ENCODE measurements at places on chromosomes 12 and 14.
A peak's percentile ranks its signal among the peaks of the same experiment; 100 is the strongest.

DNA sequence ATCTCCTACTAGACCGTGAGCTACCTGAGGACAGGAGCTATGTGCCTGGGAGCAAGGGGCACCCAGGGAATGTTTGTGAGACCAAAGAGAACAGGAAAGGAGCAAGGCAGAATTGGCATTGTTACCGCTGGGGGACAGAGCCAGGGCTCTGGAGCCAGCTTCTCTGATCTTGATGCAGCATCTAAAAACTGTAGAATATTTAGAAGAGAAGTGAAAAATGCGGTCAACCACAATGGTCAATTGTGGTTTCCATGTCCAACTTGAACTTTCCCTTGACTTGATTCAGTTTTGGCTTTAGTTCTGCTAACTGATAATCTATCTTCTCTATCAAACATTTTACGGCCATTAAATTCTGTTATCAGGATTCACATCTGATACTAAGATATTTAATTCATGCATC, 201.2 kb downstream of the ANO4 start:
- peak; percentile 49 for DNase-seq

DNA sequence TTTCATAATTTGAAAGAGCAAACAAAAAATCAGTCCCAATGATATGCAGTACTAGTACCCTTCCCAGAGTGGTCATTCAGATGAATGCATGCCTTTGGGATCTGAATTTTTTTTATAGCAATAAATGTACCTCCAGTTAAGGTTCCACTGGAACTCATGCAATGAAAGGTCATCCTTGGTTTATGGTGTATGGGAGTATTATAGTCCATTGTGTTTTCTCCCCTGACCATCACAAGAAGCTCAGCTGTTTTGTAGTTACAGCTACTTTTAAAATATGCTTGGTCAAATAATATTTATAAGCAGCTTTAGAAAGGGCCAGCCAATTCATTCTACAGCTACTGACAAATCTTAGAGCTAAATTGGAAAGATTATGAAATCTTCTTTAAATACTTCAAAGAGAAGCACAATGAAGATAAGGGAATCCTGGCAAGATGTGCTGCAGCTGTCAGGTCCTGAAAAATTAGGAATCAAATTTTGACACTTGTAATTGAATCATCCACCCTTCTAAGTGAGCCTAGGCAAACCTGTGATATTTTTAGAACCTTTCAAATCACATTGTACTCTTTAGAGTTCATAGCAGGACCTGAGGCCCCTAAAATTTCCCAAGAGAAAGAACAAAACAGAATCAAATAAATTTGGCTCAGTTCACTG, 46.5 kb downstream of the IFT81 start:
- DNase-seq: no peak

GRCh38 chr12:72872996-72873395, 600.8 kb downstream of the TRHDE start:
- DNase-seq: no peak

GRCh38 chr12:47556261-47557030, 149.4 kb downstream of the RPAP3 start:
- DNase-seq: no peak

DNA sequence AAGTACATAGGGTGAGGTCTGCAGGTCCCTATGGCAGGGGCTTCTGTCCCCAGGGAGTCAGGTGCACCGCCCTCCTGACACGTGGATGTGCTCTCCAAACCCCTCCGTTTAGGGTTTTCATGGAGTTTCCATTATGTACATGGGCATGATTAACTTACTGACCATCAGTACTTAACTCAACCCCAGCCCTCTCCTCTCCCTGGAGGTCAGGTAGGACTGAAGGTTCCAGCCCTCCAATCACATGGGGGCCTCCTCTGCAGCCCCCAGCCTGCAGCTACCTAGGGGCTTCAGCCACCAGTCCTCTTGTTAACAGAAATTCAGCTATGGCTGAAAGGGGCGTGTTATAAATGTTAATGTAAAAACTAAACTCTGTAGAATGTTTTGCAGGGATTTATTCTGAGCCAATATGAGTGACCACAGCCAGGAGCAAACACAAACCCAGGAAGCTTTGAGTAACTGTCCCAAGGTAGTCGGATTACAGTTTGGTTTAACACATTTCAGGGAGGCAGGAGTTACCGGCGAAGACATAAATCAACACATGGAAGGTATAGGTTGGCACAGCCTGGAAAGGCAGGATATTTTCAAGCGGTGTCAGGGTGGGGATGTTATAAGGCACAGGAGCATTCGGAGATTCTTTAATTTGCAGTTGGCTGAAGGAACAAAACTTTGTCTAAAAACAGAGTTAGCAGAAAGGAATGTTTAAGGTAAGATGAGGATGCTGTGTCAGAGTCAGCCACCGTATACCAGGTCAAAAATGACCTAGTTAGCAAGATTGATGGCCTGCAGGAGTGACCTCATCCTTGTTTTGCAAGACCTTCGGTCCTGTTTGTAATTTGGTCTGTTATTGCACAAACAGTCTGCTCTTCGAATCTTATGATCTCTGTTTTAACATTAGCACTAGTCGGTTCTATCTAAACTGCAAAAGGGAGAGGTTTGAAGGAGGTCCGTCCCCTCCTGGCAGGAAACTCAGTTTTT, 75.2 kb downstream of the TNFAIP2 start:
- DNase-seq: no peak

GRCh38 chr12:12398026-12398859, 41.4 kb downstream of the BORCS5 start:
- DNase-seq: no peak

GRCh38 chr12:3205742-3206519, 128.8 kb downstream of the TSPAN9 start:
- DNase-seq: no peak

GRCh38 chr14:30521899-30522736, 36.8 kb upstream of the G2E3 start:
- peak; percentile 26 for DNase-seq

DNA sequence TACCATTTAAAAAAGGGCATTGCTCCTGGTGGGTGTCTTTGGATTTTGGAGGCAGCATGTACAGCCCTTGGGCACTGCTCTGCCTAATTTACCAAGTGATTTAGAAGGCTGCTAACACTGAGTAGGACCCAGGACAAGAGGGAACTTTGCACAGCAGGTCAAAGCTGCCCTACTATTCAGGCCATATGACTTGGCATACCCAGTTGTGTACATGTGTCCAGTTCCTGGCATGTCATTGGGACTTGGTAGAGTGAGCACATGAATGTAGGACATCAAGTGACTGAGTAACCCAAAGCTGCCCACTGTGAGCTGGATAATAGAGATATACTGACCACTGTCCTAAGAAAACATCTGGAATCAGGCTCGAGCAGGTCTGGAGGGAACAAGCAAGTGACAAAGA, 15.7 kb downstream of the CDKL1 start:
- DNase-seq: no peak

DNA sequence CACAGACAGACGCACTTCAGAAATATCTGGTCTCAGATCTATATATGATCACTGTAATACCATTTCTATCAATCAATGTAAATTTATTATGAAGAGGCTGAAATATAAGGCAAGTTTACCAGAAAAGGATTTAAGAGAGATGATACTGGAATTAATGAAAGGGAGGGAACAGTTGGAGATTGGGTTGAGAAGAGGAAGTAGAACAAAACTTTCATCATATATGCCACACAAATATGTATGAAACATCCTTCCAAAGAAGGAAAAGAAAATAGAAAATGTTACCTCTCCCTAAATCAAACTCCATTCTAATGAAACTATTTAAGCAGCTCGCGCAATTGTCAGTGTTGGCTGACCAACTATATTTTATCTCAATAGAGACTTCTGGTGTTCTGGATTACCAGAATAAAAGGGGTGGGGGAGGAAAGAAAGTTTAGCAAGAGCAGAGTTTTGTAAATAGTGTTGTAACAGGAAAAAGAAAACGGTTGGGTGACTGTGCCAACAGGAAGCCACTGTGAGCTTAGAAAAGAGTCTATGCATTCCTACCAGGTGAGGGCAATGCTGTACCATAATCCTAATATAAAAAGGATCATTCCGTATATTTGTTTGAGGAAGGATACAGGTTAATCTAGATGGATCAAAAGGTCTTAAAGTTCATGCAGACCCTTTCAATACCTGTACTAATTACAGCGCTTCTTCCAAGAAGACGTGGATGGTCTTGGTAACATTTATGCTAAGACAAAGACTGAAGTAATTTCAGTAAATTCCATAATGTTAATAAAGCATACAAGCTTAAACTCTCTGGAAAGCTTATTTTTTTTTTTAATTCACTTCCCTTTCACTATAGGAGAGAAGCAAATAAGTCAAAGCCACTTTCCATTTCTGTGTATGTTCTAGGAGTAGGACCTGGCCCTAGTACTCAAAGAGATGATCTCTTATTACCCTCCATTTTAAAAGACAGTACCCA, 14.5 kb upstream of the LLPH start:
- DNase-seq: no peak

GRCh38 chr12:46814143-46814542, 11.7 kb downstream of the SLC38A4 start:
- no peak for DNase-seq

DNA sequence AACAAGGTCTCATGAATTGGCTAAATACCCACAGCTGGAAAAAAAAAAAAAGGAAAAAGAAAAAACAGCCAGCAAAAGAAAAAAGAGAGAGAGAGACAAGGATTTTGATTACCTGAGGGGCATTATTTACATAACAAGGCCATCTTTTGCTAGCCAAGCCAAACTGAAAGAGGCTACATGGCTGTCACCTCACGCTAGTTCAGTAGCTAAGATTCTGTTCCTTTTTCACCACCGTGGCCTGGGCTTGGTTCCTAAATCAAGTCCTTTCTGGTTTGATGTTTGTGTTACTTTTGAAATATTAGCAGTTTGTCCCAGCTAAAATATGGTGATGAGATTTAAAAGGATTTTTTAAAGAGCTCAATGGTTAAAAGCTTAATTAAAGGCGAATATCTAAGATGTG, 2.0 kb upstream of the SDS start:
- no peak for DNase-seq

- no peak for DNase-seq
These were observed 240.0 kb downstream of the BMP4 start for GRCh38 chr14:53716578-53716977.

DNA sequence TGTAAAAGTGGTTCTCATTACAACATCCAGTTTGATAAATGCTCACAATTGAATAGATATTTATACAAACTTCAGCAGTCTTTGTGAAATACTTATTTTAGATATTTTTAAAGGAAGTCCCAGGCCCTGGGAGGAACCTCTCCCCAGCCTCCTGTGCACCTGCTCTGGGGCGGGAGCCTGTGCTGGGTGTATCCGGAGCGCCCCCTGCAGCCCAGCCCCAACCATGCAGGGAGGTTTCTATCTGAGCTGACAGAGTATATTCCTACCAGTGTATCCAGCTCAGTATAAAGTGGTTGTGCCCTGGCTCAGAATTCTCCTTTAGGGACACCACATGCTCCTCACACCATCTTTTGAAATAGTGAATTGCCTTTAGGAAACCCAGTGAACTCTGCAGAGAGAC, 851.8 kb downstream of the TMEM121 start:
- no peak for DNase-seq

GRCh38 chr12:17016116-17016864, 410.3 kb upstream of the LMO3 start:
- no peak for DNase-seq

- DNase-seq: no peak
These were observed 109.3 kb upstream of the CPSF6 start for GRCh38 chr12:69130064-69130463.

- no peak for DNase-seq
These were observed 135.5 kb upstream of the FUT8 start for GRCh38 chr14:65277027-65277426.

DNA sequence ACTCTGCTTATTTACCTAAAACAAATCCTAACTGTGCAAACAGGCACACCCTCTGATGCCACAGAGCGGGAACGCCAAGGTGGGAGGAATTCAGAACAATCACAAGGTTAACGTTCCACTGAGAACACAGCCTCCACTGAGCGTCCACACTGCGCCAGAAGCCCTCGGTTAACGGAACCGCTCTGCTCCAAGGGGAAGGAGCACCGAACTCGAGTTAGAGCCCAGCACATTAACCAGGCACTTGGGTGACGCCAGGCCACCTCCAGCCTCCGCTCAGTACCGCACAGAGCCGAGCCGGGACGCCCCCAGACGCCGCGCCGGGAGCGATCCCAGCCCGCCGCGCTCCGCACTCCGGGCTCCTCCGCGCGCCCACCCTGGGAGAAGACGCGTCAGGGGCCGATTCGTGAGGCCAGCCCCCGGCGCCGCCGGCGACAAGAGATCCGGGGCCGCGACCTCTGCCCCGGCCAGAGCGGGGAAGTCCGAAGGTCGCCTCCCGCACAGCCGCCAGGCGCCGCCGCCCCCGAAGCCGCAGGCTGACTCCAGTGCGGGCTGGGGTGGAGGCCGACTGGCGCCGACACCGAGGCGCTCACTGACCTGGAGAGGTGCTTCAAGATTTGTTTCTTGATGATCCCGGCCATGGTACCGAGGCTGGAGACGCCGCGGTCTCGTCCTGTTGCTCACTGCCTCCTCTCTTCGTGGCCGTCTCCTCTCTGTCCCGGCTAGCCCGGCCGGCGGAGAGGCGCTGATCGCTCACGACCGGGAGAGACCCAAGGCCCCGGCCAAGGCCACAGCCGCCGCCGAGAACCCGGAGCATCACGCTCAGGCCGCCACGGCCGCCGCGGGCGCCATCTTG, 450 bp downstream of the BLTP3B start:
- no peak for DNase-seq

GRCh38 chr12:132561427-132562156, 48.8 kb downstream of the LRCOL1 start:
- no peak for DNase-seq

- no peak for DNase-seq
These were observed 40.6 kb downstream of the PPP1R13B start for GRCh38 chr14:103806805-103807204.

GRCh38 chr14:53882684-53883083, 73.9 kb downstream of the BMP4 start:
- peak; percentile 18 for DNase-seq

DNA sequence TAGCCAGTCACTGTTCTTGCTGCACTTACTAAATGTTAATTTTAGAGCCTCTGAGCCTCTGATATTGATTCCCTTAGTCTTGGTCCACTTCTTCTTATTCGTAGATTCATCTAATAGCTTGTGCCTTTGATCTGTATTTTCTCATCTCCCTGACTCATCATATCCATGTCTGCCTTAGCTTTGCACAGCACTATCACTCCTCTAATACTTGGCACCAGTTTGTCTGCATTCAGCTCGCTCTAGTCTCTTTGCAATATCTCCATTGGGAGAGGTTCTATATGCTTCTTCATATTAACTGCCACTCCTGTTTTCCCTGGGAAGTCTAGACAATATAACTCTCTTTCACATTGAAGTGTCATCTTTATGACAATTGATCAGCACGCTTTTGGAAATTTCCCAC, 68.5 kb upstream of the CSRP2 start:
- no peak for DNase-seq

DNA sequence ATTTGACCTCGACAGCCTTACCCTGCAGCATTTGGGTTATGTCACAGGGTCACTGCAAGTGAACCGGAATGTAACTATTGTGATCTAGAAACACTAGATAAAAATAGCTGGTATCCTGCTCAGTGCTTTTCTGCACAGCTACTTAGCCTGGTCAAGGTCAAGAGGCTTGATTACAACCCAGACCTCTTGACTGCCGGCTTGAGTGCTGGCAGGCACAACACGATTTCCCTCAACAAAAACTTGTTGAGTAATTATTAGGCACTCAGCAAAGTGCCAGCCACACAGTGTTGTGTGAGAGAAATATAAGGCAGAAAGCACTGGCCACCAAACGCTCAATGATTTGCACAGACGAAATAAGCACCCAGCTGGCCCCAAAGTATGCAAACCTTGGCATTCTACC, 156.7 kb downstream of the NUAK1 start:
- no peak for DNase-seq
